ENCODE measurements at places on chromosomes 7 and 10.

- no peak for DNase-seq
These were observed 55.7 kb upstream of the TMEM229A start for GRCh38 chr7:124088590-124088989.

GRCh38 chr10:115167751-115168150 is 74.6 kb downstream of the ATRNL1 start:
- DNase-seq, result no peak

DNA sequence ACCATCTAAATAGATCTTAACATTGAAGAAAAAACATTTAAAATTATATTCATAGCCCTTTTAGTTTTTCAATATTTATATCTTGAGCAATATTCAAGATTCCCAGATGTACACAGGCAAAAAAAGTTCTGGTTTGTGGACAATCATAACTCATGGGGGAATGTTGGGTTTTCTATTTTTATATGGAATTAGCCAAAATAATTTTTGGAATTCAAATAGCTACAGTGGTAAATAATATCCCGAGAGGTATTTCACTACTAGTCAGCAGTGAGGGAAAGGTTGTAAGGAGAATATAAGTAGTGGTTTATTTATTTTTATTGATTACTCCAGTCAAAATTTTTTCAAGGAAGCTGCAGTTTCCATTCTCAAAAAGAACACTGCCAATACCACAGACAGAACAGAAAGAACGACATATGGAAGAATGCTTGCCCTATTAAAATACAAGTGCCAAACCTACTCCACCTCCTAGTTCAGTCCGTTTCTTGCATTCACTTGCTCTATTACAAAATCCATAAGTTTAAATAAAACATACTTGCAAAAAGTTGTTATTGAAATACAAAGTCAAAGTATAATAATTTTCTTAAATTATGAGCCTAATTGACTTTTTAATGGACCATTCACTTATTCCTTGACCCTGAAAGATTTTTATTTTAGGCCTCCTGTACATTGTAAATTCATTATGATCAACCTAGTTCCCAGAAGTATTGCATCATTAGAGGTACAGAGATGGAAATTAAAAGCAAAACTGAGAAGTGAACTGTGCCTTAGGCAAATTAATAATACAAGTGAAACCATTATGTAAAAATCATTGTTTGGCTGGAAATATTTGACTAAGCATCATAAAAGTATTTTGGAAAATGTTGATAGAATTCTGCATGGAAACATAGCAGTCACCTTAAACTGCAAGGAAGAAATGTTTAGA is 533.2 kb downstream of the PARD3 start:
- DNase-seq, result no peak

DNA sequence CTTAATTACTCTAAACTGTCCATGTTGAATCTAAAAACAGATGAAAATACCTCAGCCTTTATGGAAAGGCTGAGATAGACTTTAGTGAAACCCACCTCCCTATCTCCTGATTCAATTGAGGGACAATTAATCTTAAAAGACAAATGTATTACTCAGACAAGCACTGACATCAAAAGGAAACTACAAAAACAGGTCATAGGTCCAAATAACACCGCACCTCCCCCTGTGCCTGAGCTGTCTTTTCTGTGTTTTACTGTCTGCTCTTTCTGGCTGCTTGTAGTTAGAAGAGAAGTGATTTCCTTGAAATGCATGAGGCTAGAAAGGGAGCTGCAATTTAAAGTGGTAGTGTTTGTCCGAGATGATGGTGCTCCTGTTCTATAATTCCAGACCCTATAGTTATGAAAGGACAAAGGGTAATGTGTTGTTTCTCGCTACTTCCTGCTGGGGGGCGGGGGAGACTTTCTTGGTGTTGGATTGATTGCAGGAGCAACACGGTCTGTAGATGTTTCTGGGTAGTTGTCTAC is 16.0 kb downstream of the AKR1C8 start:
- no peak for DNase-seq
